ELF-1 (cell line): ENCODE measurements at places on chromosomes 7 and 10.

GRCh38 chr7:134660242-134660785 is 13.7 kb downstream of the BPGM start:
- DNase-seq, result no peak

GRCh38 chr7:38163671-38164070 is 14.4 kb upstream of the STARD3NL start:
- no peak for DNase-seq

- no peak for DNase-seq
Measured at GRCh38 chr7:144011458-144012230, 11.5 kb downstream of the OR6B1 start.

- DNase-seq, result no peak
Measured at GRCh38 chr7:5303061-5303460, 20.3 kb downstream of the SLC29A4 start.

DNA sequence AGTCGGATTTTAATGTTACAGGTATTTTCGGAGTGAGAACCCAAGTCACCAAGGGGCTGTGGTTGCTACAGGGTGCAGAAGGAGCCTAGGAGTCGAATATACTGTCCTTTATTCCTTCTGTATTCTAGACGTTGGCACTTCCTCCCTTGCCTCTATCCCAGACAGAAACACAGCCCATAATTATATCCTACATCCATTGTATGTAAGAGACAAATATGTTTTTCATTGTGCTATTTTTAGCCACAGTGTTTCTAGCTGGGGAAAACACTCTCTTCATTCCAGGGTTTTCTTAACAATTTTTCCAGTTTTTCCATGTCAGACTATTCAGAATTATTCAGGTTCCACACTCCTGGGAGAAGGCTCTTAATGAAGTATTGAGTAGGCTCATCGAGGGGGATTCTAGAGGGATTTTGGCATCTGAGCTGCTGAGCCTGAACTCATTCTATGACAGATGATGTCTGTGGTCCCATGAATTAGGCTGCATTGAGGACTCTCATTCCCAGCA is 32.6 kb downstream of the KIAA1217 start:
- DNase-seq, result no peak

DNA sequence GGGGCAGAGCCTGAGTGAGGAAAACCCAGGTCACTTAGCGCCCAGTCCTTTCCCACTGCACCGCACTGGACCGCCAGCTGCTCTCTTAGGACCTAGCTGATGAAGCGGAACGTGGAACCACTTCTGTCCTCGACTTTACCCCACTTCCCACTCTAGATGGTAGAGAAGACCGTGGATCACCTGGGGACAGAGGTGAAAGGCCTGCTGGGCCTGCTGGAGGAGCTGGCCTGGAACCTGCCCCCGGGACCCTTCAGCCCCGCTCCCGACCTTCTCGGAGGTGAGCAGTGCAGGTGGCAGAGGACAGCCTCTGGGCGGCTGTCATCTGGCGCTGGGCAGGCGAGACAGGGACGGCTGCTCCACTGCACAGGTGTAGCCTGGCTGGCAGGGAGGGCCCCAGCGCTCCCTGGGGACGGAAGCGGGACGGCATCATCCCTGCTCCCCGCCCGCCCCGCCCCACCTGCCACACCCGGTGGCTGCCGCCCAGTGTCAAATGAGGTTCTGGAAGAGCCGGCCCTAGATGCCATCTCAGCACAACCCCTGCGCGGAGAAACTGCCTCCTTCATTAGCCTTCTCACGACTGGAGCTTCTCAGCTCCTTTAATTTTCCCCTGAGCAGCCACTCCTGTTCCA is 11.7 kb downstream of the PLAC9 start:
- no peak for DNase-seq

GRCh38 chr10:34018784-34019183 is 684.3 kb upstream of the NRP1 start:
- DNase-seq, result no peak

DNA sequence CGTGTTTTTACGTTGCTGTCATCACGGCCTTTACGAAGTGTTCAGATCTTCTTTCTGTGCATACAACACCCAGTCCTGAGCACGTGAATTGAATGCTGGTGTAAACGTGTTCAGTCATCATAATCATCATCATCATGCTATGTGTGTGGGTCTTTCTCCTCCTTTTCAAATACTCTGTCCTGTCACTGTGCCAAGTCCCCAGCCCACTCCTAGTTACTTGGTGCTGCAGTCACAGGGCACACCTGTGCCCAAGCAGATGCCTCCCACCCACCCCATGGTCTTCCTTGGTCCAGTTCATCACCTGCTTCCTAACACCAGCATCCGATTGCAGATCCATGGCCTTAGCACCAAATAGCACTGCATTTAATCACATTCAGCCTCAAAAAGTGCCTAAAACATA is 78.6 kb upstream of the MGMT start:
- DNase-seq, result no peak
